ENCODE measurements at places on chromosomes 4 and X. TPM values are rescaled to one million over a fixed set of nuclear protein-coding genes. Genes with fewer than 3 reads are reported as not detected.

CFAP47 gene
- total RNA-seq = not detected

IL3RA gene
- total RNA-seq = not detected

AMBN gene
- not detected for total RNA-seq

BEX2 gene
- 2.6 TPM for total RNA-seq

MED12 gene
- total RNA-seq = 27.4 TPM

MAGEA2 gene
- total RNA-seq = not detected

SLC9B1 gene
- 0.14 TPM for total RNA-seq

DCLK2 gene
- total RNA-seq = 8.3 TPM

TAF7L gene
- 1.1 TPM for total RNA-seq

CAPN6 gene
- total RNA-seq = not detected

CYP2U1 gene
- total RNA-seq = 4.6 TPM

AMER1 gene
- total RNA-seq = 2.3 TPM

ART3 gene
- total RNA-seq = not detected

PDZD4 gene
- total RNA-seq = not detected

IBSP gene
- 0.14 TPM for total RNA-seq

ATOH1 gene
- not detected for total RNA-seq

VCX gene
- total RNA-seq = not detected

PHKA1 gene
- total RNA-seq = 9.3 TPM

GUCY1B1 gene
- 0.86 TPM for total RNA-seq

RGS12 gene
- 20.0 TPM for total RNA-seq

MAGIX gene
- 1.1 TPM for total RNA-seq

SORCS2 gene
- total RNA-seq = 0.22 TPM

FRG2 gene
- total RNA-seq = not detected

RTL9 gene
- 0.57 TPM for total RNA-seq

PABPC4L gene
- total RNA-seq = 7.7 TPM

UBE2D3 gene
- total RNA-seq = 577 TPM

NDST4 gene
- total RNA-seq = not detected

SMR3B gene
- total RNA-seq = not detected

LANCL3 gene
- not detected for total RNA-seq

MTTP gene
- not detected for total RNA-seq

FAM47A gene
- total RNA-seq = not detected

ASB11 gene
- total RNA-seq = not detected

CT45A1 gene
- not detected for total RNA-seq

PPEF2 gene
- total RNA-seq = under 0.01 TPM

GUCY1A1 gene
- total RNA-seq = 0.14 TPM

ADAMTS3 gene
- total RNA-seq = 1.5 TPM

JCHAIN gene
- 2.6 TPM for total RNA-seq

ADGRG4 gene
- not detected for total RNA-seq

DNASE1L1 gene
- 59.4 TPM for total RNA-seq

PPP2R2C gene
- total RNA-seq = not detected

NOP14 gene
- total RNA-seq = 43.8 TPM

C1QTNF7 gene
- total RNA-seq = 0.22 TPM

DOK7 gene
- total RNA-seq = not detected

GABRG1 gene
- not detected for total RNA-seq

Data from placental pericyte (primary cell).